ENCODE measurements at places on chromosomes 11 and 22.

GRCh38 chr11:15692739-15693138 is 578.0 kb downstream of the INSC start:
- no peak for DNase-seq

GRCh38 chr11:119023741-119024140 is 5.2 kb downstream of the TRAPPC4 start:
- DNase-seq: no peak

DNA sequence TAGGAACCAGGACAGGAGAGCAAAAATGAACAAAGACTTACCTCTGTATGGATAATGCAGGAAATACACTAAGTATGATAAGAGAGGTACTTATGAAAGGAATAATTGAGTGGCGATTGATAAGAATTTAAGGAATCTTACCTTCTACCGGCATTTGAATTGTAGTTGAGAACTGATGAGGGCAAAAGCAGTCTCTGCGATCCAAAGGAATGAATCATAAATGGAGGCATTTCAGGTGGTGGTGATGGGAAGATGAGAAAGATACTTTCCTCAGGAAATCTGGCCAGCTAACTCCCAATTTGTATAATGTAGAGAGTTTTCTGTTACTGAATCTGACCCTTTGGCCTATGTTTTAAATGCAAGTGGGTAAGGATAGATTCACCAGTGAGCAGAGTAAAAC is 71.9 kb upstream of the C11orf87 start:
- DNase-seq: no peak

- DNase-seq: no peak
Measured at GRCh38 chr11:2886191-2886894, 768 bp upstream of the CDKN1C start.

GRCh38 chr11:67600324-67601029 is 6.3 kb upstream of the NDUFV1 start:
- DNase-seq: no peak

GRCh38 chr11:1116104-1116503 is 41.4 kb downstream of the MUC2 start:
- no peak for DNase-seq

- DNase-seq: no peak
Measured at GRCh38 chr11:1774886-1775285, 11.2 kb upstream of the CTSD start.

DNA sequence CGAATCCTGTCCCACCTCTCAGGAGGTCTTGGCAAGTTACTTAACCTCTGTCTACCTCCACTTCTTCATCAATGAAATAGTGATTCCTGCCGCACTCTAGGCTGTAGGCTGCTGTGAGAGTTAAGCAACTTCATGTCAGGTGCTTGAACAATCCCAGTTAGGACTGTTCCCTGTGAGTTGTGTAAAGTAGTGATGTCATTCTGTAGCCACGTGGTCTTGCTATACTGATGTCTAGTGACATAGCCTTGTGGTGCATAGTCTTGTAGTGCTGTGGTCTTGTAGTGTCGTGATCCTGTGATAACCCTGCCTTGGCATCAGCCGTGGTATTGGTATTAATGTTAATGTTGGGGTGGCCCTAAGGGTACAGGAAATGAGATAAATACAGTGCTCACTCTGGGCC is 30.3 kb upstream of the PRR5 start:
- no peak for DNase-seq

DNA sequence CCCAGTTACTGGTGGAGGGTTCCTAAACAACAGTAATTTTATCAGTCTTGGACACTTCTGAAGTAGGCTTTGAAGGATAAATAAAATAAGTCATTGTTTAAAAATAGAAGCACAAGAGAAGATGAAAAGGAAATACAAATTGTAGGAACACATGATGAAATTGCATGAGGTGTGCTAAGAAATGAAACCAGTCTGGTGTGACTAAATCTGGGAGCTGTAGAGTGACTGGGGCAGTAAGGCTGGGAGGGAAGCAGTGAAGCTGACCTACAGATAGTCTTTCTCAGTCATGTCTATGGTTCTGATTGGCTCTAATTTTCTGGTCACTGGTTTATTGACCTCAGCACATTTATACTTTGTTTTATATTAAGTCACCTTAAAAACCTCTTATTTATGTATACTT is 139.1 kb downstream of the SLC17A6 start:
- DNase-seq: no peak

DNA sequence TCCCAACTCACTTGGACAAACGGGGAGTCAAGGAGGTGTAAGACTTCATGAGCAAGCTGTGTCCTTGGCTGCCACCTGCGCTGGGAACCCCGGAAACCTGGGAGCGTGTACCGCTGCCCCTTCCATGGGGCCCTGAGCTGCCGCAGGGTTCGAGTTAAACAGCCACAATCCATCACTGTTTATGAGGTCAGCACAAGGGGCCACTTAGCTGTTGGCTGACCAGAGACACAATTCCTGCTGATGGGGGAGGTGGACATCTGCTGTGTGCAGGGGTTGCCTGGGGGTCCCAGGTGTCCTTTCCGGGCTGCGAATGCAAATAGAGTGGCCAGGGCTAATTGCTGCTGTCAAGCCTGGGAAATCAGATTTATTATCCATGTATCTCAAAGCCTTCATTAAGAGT is 549.3 kb downstream of the BRD1 start:
- DNase-seq: no peak

- no peak for DNase-seq
Measured at GRCh38 chr11:68313574-68314202, 1.3 kb downstream of the LRP5 start.

- no peak for DNase-seq
Measured at GRCh38 chr11:12706545-12707499, 32.6 kb downstream of the TEAD1 start.

DNA sequence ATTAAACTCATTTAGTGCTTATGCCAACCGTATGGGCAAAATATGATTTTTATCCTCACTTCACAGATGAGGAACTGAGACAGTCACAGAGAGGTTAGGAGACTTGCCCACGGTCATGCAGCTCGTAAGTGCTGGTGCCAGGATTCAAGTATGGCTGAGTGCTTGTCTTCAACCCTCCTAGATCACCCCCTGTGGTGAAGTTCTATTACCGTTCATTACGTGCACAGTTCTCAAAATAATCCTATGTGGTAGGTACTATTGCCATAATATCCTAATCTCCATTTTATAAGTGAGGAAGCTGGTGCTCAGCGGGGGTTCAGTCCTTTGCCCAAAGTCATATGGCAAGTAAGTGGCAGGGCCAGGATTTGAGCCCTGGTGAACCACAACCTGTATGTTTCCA is 1.5 kb downstream of the MIEF1 start:
- DNase-seq: no peak

DNA sequence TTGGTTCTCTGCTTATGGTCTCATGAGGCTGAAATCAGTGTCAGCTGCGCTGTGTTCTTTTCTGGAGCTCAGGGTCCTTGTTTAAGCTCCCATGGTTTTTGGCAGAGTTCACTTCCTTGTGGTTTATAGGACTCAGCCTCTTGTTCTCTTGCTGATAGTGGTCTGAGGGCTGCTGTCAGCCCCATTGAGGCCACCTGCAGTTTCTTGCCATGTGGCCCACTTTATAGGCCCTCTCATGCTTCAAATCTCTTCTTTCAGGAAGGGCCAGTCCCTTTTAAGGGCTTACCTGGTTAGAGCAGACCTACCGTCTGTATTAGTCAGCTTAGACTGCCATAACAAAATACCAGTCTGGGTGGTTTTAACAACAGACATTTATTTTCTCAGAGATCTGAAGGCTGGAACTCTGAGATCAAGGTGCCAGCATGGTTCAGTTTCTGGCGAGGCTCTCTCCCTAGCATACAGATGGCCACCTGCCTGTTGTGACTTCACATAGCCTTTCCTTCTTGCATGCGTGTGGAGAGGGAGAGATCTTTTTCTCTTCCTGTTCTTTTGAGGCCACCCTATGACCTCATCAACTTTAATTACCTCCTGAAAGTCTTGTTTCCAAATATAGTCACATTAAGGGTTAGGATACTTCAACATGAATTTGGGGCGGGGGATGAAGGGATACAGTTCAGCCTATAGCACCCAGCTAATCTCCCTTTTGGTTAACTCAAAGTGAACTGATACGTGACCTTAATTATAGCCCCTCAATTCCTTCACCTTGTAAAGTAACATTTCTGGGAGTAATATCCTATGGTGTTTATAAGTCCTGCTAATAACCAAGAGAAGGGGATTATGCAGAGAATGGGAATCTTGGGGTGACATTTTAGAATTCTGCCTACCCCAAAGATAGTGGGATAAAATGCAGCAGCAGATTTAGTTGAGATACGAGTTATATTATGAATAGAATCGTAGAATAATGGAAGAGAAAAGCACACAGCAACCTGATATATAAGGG is 131.8 kb downstream of the UVRAG start:
- DNase-seq: no peak

GRCh38 chr11:45795379-45795778 is 9.6 kb upstream of the SLC35C1 start:
- no peak for DNase-seq

DNA sequence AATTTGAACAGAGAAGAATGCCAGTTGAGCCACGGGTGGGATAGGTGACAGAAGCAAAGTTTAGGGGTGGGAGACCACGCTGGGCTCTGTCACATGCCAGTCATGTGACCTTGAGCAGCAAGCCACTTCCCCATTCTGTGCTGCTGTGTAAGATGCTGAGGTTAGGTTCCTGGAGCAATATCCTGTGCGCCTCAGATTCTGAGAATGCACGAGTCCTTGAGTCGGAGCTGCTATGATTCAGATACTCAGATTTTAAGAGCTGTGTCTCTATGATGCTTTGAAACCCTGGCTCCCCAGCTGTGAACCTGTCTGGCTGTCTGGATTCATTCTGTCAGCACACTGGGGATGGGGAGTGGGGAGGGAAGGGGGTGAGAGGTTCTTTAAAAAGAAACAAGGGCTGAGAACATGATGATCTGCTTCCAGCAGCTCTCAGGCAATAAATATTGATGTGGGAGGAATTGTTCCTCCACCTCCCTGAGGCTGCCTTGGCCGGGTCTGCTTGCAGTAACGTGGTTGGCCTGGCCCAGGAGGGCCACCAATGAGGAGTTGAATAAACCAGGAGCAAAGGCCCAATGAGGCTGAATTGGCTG is 24.0 kb downstream of the SLCO2B1 start:
- peak; percentile 7 for DNase-seq

- DNase-seq: no peak
Measured at GRCh38 chr11:44957040-44957515, 6.4 kb upstream of the TP53I11 start.

DNA sequence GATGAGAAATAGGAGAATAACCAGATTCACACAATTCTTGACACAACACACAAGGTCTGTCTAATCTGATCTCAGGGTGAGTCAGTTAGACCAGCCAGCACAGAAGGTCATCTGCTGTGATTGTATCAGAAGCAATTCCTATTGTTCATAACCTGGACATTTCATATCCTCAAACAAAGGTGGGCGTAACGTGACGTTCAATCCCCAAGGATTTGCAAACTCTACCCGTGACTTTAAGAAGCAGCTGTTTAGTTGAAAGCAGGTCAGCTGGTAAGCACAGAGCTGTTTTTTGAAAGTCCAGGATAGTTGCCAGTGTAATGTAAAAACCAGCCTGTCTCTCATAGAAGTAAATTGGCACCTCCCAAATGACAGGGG is 385.1 kb downstream of the DCDC1 start:
- DNase-seq: no peak

DNA sequence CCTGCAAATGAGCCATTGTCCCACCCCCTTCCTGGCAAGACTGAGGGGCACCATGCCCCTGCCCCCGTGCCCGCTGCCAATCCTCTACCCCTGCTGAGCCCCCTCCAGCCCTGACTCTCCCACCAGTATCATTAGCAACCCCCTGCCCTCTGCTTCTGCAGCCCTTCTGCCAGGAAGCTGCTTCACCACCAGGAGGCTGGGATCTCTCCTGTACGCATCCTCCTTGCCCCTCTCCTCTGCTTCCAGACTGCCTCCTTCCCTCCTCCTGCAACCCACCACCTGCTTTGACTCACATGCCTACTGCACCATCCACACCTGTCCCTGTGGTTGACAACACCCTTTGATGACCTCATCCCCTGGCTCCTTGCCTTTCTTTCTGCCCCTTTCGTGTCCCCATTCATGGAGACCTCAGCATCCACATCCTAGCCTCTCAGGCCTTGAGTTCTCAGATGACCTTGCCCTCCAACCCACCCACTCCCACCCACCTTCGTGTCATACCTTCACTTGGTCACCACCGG is 13.4 kb upstream of the PNPLA3 start:
- DNase-seq: no peak

- no peak for DNase-seq
Measured at GRCh38 chr11:119845756-119846155, 116.8 kb upstream of the NECTIN1 start.

GRCh38 chr11:117146521-117146920 is 2.4 kb downstream of the PAFAH1B2 start:
- no peak for DNase-seq

- DNase-seq: no peak
Measured at GRCh38 chr11:133541021-133541719, 8.9 kb upstream of the OPCML start.

GRCh38 chr11:117128289-117128688 is 15.8 kb upstream of the PAFAH1B2 start:
- no peak for DNase-seq

- DNase-seq: no peak
Measured at GRCh38 chr22:24504540-24504939, 9.4 kb downstream of the UPB1 start.

DNA sequence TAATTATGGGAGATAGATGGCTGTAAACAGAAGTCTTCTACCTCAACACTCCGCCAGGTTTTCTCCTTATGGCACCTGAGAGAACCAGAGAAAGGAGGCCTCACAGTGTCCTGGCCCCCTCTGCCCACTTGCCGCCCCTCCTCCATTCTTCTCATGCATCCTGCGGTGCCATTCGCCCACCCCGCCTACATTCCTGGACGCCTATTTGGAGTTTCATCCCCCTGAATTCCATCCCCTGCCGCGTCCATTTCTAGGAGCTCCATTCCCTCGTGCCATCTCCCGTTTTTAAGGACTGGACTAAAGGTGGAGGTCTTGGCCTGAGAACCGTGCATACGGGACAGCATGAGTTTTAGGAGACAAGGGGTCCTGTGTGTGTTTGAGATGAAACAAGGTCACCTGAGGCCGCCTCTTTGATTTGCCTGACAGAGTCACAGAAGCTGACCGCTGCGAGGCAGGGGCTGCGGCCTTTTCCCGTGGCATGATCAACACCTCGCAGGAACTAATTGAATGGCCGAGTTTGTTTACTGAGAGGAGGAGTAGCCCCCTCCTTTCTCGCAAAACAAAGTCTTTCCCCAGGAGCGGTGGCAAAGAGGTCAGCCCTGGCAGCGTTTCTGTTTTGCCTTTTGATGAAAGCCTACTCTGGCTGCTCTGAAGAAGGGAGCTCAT is 246.2 kb downstream of the ST3GAL4 start:
- DNase-seq: no peak

GRCh38 chr11:80520507-80520887 is 1079.7 kb upstream of the TENM4 start:
- DNase-seq: no peak

GRCh38 chr11:10303558-10304363 is 1.1 kb upstream of the ADM start:
- DNase-seq: no peak
